ENCODE measurements at places on chromosomes 12 and 14. TPM values are rescaled to one million over a fixed set of nuclear protein-coding genes. Genes with fewer than 3 reads are reported as not detected.

Gene APOLD1
- total RNA-seq, result 31.2 TPM

Gene HOXC9
- not detected for total RNA-seq

Gene WDHD1
- total RNA-seq, result 8.9 TPM

Gene RERGL
- 0.74 TPM for total RNA-seq

Gene KRT77
- under 0.01 TPM for total RNA-seq

Gene SYNE3
- 0.98 TPM for total RNA-seq

Gene KERA
- total RNA-seq, result 1.2 TPM

Gene ESR2
- total RNA-seq, result 0.98 TPM

Gene RBM25
- 41.3 TPM for total RNA-seq

Gene SMCO2
- not detected for total RNA-seq

Gene UNG
- 21.1 TPM for total RNA-seq

Gene TAMALIN
- total RNA-seq, result 1.5 TPM

Gene IPO8
- total RNA-seq, result 35.2 TPM

Gene PTPRO
- total RNA-seq, result 209 TPM

Gene PLEKHH1
- 6.9 TPM for total RNA-seq

Gene GNS
- 39.8 TPM for total RNA-seq

Gene NDUFB1
- 109 TPM for total RNA-seq
